Breast epithelium (tissue), 4 donors: ENCODE measurements at places on chromosomes 7 and 10. TPM values are rescaled to one million over a fixed set of nuclear protein-coding genes. Genes with fewer than 3 reads are reported as not detected.

DNA sequence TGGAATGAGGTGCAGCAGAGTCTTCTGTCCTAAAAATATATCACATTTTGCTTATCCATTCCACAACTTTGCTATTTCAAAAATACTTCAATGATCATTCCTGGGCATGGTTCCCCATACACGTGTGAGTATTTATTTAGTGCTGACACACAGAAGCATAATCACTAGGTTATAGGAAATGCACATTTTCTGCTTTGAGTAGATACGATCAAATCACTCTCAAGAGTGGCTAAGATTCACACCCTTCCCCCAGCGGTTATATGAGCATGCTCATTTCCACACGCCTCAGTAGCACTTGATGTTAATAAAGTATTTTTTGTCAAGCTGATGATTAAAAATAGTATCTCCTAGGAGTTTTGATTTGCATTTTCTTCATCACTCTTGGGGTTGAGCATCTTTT is 93.5 kb upstream of the LRRC4 start:
- H3K27me3 ChIP-seq: no peaks in the 10 kb centered on the region
- H3K4me1 ChIP-seq: no peaks in the 10 kb centered on the region
- no peaks in the 10 kb centered on the region for H3K36me3 ChIP-seq
- H3K4me3 ChIP-seq: no peak overlapping the region
- H3K27ac ChIP-seq: no peak overlapping the region

DNA sequence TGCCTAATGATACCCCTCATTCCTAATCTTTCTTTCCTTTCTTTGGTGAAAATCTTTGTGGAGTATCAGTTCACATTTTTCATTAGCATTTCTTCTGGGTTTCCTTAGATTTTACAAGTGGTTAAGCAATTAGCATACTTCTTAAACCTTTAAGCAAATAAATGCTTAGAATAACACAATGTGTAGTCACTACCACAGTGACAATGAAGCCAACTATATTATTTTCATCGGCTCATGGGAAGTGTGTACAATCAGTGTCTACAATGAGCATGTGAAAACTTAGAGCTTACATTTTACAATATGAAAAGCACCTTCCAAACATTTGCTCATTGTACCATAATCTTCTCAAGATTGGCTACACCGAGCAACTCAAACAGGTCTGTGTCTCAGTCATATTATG is 176.2 kb upstream of the PLXNA4 start:
- no peaks in the 10 kb centered on the region for H3K4me1 ChIP-seq
- DNase-seq: no peak
- no peak overlapping the region for H3K4me3 ChIP-seq
- no peaks in the 10 kb centered on the region for H3K27me3 ChIP-seq
- H3K27ac ChIP-seq: no peak overlapping the region
- H3K36me3 ChIP-seq: no peaks in the 10 kb centered on the region

DNA sequence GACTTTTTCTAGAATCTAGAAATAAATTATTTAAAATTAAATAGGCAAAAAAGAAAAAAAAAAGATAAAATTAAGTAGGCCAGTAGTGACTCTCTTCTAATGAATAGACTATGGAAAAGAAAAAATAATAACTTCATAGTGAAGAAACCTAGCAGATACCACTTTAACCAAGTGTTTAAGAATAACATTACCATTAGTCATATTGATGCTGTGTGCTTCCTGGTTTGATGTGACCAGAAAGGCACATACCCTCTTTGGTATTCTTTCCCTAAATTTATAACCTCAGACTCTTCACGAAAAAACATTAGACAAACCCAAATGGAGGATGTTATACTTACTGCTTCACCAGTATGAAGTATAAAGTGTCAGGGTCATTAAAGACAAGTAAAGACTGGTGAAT is 42.6 kb downstream of the KIF20B start:
- H3K27me3 ChIP-seq: no peaks in the 10 kb centered on the region
- no peaks in the 10 kb centered on the region for H3K36me3 ChIP-seq
- no peak for DNase-seq
- H3K4me3 ChIP-seq: no peak overlapping the region
- H3K27ac ChIP-seq: no peak overlapping the region

GRCh38 chr7:77447616-77448015 is 31.5 kb upstream of the GSAP start:
- H3K4me3 ChIP-seq: no peak overlapping the region
- DNase-seq: no peak
- H3K4me1 ChIP-seq: peaks cover under 1% of the 10 kb centered on the region
- no peaks in the 10 kb centered on the region for H3K36me3 ChIP-seq
- no peaks in the 10 kb centered on the region for H3K27me3 ChIP-seq

- H3K27me3 ChIP-seq: no peaks in the 10 kb centered on the region
- no peaks in the 10 kb centered on the region for H3K36me3 ChIP-seq
- H3K4me1 ChIP-seq: no peaks in the 10 kb centered on the region
- no peak overlapping the region for H3K4me3 ChIP-seq
Measured at GRCh38 chr7:83347945-83348444, 185.3 kb upstream of the PCLO start.

- no peaks in the 10 kb centered on the region for H3K36me3 ChIP-seq
- DNase-seq: no peak
- H3K4me3 ChIP-seq: no peak overlapping the region
- H3K27me3 ChIP-seq: no peaks in the 10 kb centered on the region
Measured at GRCh38 chr10:79231908-79232307, 115.4 kb upstream of the PPIF start.

GRCh38 chr7:108711611-108712010 is 141.9 kb downstream of the DNAJB9 start:
- no peaks in the 10 kb centered on the region for H3K27me3 ChIP-seq
- no peaks in the 10 kb centered on the region for H3K4me1 ChIP-seq
- no peaks in the 10 kb centered on the region for H3K36me3 ChIP-seq
- no peak for DNase-seq
- no peak overlapping the region for H3K4me3 ChIP-seq
- no peak overlapping the region for H3K27ac ChIP-seq

GRCh38 chr10:49628599-49628998 is 14.8 kb downstream of the CHAT start:
- DNase-seq: no peak
- H3K27ac ChIP-seq: no peak overlapping the region
- H3K27me3 ChIP-seq: peaks cover 13% of the 10 kb centered on the region
- no peaks in the 10 kb centered on the region for H3K36me3 ChIP-seq
- H3K4me3 ChIP-seq: no peak overlapping the region

The NUTM2E gene
- total RNA-seq: not detected

The PTPRN2 gene
- total RNA-seq: 2.2 TPM

DNA sequence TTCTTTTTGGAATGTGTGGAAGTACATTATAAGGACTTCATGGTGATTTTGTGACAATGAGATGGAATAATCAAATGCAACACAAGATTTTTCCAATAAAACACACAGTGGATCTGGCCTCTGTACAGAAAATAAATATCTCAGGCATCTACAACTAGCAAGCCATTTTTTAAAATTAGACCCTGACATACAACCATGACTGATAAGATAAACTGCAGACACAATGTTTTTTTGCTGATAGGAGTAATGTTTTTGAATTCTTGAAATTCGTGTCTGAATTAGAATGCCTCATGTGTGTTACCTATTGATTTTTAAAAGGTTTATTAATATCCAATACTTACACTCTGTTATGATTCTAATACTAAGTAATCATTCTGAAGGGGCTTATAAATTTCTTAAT is 328.1 kb downstream of the HGF start:
- H3K4me1 ChIP-seq: no peaks in the 10 kb centered on the region

GRCh38 chr10:131781076-131781475 is 119.7 kb upstream of the PPP2R2D start:
- no peak overlapping the region for H3K27ac ChIP-seq
- no peak overlapping the region for H3K4me3 ChIP-seq
- no peaks in the 10 kb centered on the region for H3K4me1 ChIP-seq
- DNase-seq: no peak
- no peaks in the 10 kb centered on the region for H3K36me3 ChIP-seq

GRCh38 chr10:30587522-30588031 is 42.0 kb downstream of the LYZL2 start:
- H3K4me1 ChIP-seq: peaks cover 8% of the 10 kb centered on the region
- no peaks in the 10 kb centered on the region for H3K36me3 ChIP-seq
- peak overlapping the region; percentile 29 for H3K27ac ChIP-seq
- H3K4me3 ChIP-seq: no peak overlapping the region

The AMPH gene
- total RNA-seq: 5.0 TPM

The CALML5 gene
- 31.1 TPM for total RNA-seq

The INHBA gene
- 2.0 TPM for total RNA-seq

GRCh38 chr10:77532068-77532467 is 105.5 kb downstream of the KCNMA1 start:
- DNase-seq: no peak
- H3K36me3 ChIP-seq: no peaks in the 10 kb centered on the region
- H3K27ac ChIP-seq: no peak overlapping the region

The MSMB gene
- 7.2 TPM for total RNA-seq

GRCh38 chr10:113129117-113129516 is 179.1 kb downstream of the TCF7L2 start:
- H3K36me3 ChIP-seq: no peaks in the 10 kb centered on the region
- H3K27me3 ChIP-seq: no peaks in the 10 kb centered on the region
- peak overlapping the region; percentile 63 for H3K4me3 ChIP-seq
- peak overlapping the region; percentile 43 for H3K27ac ChIP-seq
- H3K4me1 ChIP-seq: no peaks in the 10 kb centered on the region
